Activated T-cell treated with anti-CD3 and anti-CD28 coated beads, Interleukin-2, amount 50 U/mL, for 72 hours (primary cell): ENCODE measurements at places on chromosomes 3 and 15.

DNA sequence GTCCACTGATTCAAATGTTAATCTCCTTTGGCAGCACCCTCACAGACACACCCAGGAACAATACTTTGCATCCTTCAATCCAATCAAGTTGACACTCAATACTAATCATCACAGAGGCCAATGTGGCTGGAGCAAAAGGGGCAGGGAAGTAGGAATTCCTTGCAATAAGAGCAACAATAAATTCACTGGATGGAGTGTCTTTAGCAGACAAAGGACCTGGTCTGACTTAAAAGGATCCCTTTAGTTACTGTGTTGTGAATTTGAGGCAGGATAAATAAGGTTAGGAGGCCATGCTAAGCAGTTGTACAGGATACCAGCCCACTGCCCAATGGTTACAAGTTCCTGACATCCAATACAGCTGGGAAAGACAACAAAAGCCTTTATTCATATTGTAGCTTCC is 12.3 kb upstream of the GFM1 start:
- DNase-seq, result no peak

- DNase-seq, result no peak
These were observed 119.5 kb upstream of the MDFIC2 start for GRCh38 chr3:70431911-70432310.

DNA sequence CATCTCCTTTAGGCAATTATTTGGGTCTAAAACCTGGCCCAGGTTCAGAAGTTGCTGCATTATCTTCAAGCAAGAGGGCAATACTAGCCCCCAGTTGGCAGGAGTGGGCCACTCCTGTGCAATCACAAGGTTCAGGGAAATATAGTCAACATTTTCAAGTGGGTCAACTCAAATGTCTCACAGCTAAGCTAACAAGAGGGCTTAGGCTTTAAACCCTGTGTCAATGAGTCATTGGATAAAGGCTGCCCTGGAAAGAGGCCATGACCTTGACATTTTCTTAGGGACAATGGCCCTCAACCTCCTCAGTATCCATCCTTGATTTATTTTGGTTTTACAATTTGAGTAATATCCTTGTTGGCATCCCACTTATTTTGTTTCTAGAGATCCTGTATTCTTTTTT is 73.5 kb upstream of the DCP1A start:
- DNase-seq, result no peak

- no peak for DNase-seq
These were observed 100.8 kb upstream of the TPRG1 start for GRCh38 chr3:189070965-189071364.

DNA sequence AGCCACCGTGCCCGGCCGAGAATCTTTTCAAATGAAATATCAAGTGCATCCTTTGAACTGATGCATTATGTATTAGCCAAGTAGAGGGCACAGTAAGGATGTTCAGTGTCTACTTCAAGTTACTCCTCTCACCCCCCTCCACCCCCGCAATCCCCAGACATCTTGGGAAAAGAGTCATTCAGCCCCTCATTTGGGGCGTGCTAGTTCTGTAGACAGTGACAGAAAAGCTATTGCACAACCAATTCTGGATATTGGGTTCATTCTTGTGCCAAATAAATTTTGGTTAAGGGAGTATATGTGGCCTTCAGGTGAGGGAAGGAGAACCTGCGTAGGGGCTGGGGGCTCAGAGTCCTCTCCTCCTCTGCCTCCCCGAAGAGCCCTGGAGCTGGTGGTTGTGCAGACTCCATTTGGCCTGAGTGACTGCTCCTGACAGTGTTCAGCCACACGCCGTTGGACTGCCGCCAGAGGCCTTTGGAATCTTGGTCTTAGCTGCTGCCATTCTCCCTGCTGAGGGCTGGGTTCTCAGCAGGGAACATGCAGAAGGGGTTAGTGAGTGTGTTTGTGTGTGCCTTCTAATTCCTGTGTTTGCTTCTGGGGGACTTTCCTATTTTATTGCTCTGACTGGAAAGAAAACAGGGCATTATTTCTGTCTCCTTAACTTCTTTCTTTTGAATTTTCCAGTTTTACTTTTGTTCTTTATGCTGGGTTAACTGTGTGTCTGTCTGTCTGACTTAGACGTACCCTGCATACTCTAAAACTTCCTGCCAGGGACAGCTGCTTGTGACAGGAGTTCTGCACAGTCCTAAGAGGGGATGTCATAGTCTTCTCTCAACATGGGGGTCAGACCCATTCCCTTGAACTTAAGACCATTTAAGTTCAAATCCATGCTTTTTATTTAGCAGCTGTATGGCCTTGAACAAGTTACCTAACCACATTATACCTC is 21.0 kb downstream of the RARB start:
- no peak for DNase-seq

- DNase-seq, result no peak
These were observed 2.7 kb upstream of the NR2E3 start for GRCh38 chr15:71807691-71808091.

DNA sequence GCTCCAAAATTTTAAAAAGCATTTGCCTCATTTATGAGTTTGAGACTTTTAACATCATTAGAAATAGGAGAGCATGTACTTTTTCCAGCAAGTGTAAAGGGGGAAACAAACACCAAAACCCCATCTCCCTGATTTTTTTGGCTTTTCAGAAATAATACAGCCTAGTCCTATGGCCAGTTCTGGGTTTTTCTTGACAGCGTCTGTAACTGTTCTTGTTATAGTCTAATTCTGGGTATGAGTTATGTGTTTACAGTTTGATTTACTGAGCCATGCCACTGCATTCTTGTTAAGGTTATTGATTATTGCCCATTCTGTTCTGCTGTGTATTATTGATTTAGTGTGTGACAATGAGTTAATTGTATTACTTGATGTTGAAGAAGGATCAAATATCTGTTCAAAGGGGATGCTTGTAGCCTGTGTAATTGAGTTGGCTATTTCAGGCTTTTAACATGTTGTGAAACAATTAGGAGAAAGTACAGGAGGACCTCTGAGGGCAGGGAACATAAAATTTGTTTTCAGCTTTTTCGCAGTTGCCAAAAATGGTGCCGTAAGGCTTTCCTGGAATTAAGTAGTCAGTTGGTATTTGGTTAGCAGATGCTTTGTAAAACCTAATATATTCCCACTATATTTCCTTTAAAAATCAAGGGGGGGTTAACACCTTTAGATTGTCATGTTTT is 46.1 kb downstream of the MBNL1 start:
- DNase-seq, result no peak

- DNase-seq, result no peak
These were observed 31.5 kb downstream of the CNTN3 start for GRCh38 chr3:74582982-74583381.

DNA sequence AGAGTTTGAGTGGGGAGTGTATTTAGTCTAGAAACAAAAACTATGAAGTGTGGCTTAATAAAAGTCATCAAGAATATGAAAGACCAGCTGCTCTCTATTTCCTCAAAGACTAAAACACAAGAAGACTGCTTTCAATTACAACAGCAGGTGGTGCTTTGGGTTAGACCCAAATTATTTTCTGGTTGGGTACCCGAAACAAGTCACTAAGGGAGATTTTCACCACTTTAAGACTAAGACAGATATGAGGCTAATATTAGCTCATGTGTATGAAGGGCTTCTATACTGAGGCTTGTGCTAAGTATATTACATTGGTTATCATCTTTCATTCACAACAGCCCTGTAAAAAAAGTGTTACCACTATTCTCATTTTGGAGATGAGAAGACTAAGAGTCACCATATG is 43.1 kb downstream of the COL8A1 start:
- no peak for DNase-seq

- DNase-seq, result no peak
These were observed 106.8 kb upstream of the BOC start for GRCh38 chr3:113104357-113105092.

DNA sequence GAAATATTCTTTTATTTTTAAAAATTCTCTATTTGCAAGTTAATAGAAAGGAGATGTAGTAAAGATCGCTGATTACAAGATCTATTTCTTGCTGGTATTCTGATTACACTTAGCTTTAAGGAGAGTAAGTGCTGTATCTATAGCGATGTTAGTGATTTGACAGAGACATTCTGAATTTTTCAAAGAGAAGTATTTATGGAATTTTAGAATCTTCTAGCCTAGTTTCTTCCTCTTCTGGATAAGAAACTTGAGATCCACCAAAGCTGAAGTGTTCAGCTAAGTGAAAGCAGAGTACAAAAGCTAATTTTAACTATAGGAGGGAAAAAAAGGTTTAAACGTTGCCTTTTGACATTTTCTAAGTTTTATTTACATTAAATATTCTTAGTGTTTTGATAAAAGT is 72.1 kb upstream of the RARB start:
- no peak for DNase-seq
